Right ventricle myocardium inferior (tissue), 1 donor: ENCODE measurements at places on chromosomes 6 and 20. TPM values are rescaled to one million over a fixed set of nuclear protein-coding genes. Genes with fewer than 3 reads are reported as not detected.

Gene PLG
- not detected for total RNA-seq

Gene ATP6V1G2
- 2.2 TPM for total RNA-seq

Gene UBE2J1
- total RNA-seq = 15.0 TPM

- DNase-seq = no peak
Measured at GRCh38 chr6:87341899-87342298, 2.7 kb upstream of the C6orf163 start.

DNA sequence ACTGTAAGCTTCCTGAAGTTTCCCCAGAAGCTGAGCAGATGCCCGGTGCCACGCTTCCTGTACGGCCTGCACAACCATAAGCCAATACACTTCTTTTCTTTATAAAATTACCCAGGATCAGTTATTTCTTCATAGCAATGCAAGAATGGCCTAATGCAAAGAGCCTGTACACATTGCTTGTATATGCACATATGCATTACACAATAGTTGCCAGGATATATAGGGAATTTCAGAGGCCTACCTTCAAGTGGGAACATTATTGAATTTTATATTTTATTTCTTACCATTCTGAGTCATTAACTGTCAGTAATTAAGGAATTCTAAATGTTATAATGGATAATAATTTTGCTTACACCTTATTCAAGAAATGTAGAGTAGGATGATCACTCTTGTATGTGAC lies 60.0 kb upstream of the TXNDC5 start:
- DNase-seq = no peak

- peak; percentile 67 for DNase-seq
Measured at GRCh38 chr20:61927193-61927825, 138.4 kb downstream of the TAF4 start.

DNA sequence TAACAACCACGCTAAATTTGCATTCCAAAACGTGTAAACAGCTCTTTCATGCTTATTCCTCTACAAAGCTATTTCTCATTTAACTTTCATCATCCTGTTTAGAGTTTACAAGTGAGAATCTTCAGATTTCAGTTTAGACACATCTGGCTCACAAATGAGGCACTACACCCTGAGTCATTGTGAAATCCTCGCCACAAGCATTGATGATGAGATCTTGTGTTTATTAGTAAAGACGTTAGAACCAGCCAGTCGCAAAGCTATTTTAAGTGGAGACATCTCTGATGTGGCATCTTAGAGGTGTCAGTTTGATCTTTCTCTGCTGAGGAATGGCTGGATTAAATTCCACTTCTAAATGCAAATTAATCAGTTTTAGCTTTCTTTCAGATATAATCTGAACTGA lies 8.3 kb upstream of the ISM1 start:
- no peak for DNase-seq

GRCh38 chr20:17859616-17860232 lies 108.9 kb downstream of the SNX5 start:
- no peak for DNase-seq

GRCh38 chr6:85172705-85173104 lies 277.2 kb upstream of the NT5E start:
- no peak for DNase-seq
